NCI-H1694 treated with DMSO at 0.1 percent for 48 hours (cell line): ENCODE measurements at places on chromosomes 11 and 22.

- no peak for DNase-seq
These were observed 64.6 kb downstream of the KCNC1 start for GRCh38 chr11:17799147-17799546.

GRCh38 chr11:71178076-71178475, 74.3 kb downstream of the SHANK2 start:
- no peak for DNase-seq

GRCh38 chr22:32474635-32475467, at the start of gene FBXO7:
TSS of gene FBXO7 (plus strand) at chr22:32474811. CDS start at chr22:32475003, 192 bp downstream.
- peak; percentile 77 for DNase-seq

GRCh38 chr11:33802194-33802950, 28.1 kb upstream of the FBXO3 start:
- peak; percentile 89 for DNase-seq

DNA sequence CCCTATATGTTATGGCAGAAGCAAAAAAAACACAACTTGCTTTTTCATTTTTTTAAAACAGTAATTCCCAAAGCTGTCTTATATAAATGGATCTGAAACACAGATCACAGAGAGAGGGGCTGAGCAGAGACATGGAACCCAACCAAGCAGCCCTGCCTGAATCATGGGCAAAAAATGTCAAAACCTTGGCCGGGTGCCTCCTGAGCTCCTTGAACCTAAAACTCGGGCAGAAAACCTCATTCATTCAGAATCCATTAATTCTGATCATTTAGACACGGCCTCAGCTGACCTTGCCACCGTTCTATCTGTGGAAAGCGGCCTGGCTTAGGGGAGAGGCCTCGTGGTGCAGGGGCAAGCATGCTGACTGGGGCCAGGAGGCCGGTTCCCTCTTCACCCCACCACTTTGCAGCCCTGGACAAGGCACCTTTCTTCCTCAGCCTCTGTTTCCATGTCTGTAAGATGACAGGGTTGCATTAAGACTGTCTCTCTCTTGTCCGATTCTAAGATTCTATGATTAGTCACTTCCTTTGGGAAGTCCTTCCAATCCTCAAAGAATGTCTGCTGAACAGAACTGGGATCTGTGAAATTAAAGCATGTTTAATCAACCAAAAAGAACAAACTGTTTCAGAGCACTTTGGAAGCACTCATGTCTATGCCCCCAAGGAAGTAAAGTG, 26.0 kb downstream of the TENM4 start:
- no peak for DNase-seq

DNA sequence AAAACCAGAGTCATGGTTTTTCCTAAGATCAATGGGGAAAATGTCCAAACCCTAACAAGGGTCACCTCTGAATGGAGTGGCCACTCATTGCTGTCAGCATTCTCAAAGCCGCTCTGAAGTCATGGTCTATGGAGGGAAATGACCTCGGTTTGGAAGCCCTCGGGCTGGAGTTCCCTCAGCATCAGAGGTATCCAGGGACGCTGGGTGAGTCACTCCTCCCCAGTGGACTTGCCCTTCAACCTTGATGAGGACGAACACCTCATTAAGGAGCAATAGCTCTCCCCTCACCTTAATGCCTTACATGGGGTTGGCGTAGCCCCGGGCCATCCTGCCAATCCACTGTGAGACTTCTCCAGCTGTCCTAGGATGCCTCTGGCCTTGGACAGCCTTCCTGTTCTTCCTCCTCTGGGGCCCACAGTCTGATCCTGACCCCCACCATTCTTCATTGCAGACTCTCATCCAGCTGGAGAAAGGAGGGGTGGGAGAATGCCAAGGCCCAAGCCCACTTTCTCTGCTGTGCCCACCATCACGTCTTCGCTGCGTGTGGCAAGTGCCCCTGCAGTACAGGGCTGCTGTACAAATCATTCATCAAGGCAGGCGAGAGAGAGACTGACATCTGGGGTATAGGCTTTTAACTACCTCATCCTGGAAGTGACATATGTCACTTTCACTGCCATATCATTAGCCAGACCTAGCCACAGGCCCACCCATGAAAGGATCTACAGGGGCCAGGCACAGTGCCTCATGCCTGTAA, 25.4 kb upstream of the MYH9 start:
- DNase-seq, result peak; percentile 43

GRCh38 chr11:60844870-60845221, 2.9 kb downstream of the CCDC86 start:
- DNase-seq, result no peak

- DNase-seq, result no peak
These were observed 5.1 kb upstream of the MS4A18 start for GRCh38 chr11:60719391-60719790.

DNA sequence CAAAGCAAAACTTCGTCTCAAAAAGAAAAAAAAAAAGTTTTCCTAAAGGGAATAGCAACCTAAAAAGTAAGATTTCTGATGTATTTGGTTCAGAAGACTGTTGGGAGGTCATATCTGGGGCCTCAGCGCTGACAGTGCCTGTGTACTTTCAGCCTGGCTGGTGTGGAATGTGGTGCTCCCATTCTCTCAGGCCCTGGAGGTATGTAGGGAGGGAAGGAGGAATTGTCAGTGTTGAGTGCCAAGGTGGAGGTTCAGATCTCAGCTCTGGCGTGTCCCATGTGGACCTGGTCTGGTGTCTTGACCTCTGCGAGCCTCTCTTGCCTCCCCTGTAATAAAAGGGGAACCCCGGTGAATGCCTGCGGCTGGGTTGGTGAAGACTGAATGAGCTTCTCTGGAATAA, 22.4 kb downstream of the PRR5 start:
- no peak for DNase-seq

DNA sequence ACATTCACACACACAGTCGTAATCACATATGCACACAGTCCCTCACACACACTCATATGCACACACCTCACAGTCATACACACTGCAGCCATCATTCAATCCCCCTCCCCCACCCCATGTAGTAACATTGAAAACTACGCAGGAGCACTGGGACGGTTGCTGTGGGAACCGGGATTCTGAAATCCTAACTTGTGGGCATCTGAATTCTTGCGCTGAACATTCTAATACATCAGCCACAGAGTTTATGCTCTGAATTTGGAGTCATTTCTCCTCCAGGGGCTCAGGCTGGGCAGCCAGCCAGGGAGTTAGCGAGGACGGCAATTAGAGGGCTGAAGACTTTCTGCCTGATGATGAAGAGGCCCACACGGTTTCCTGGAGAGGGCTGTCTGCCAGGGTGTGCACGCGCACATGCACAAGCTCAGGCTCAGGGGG, 32.7 kb downstream of the CD6 start:
- DNase-seq, result no peak

- DNase-seq, result no peak
These were observed 54.4 kb downstream of the FLRT1 start for GRCh38 chr11:64089915-64090805.

GRCh38 chr11:8066036-8066910, 14.7 kb upstream of the TUB start:
- DNase-seq, result no peak

GRCh38 chr11:111006227-111006626, 239.3 kb upstream of the POU2AF2 start:
- no peak for DNase-seq

GRCh38 chr11:5600374-5600851, 4.0 kb downstream of the TRIM6 start:
- DNase-seq, result no peak

GRCh38 chr22:22942511-22943329, 55.1 kb downstream of the IGLL5 start:
- DNase-seq, result peak; percentile 29

DNA sequence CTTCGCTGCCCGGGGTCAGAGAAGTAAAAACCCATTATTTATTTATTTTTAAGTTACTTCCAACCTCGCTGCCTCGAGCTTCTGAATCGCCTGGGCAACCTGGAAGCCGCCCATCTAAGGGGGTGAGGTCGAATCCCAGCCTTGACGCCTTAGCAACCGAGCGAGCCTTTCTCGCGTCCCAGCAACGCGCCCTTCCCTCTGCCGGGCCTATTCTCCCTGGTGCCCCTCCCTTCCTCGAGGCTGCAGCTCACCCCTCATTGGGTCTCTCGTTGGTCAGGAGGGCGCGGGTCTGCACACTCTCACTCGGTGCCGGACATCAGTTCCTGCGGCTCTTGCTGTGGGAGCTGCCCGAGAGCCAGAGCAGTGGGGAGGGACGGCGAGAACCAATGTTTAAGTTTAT, at the start of gene CCDC81:
TSS of gene CCDC81 (plus strand) at position 302 of the 400 bp plus-strand sequence. CDS start 277 bp downstream, outside the sequence.
- DNase-seq, result no peak

- no peak for DNase-seq
These were observed 514 bp upstream of the HDAC10 start for GRCh38 chr22:50251477-50252081.

- no peak for DNase-seq
These were observed 19.5 kb downstream of the CDKN1C start for GRCh38 chr11:2865922-2866577.
